ENCODE measurements at places on chromosomes 3 and 15.

- no peak for DNase-seq
These were observed 49.9 kb downstream of the ATP2B2 start for GRCh38 chr3:10455545-10455914.

GRCh38 chr3:53016236-53016635, 29.6 kb downstream of the SFMBT1 start:
- no peak for DNase-seq

DNA sequence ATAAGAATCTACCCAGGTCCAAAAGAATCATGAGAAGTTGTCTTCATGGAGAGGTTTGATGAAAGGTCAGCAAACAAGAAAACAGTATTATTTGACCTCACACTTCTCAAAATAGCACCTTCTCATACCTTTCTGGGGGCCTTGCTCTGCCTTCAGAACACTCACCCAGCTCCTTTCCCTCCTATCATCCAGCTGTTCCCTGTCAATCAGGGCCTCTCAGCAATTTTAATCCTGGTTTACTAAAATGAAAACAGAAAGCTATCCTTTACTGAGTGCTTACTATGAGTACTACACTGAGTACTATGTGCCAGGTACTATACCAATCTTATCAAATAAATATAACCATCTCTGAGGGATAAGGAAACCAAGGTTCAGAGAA, 138.6 kb downstream of the GAP43 start:
- DNase-seq = no peak

GRCh38 chr15:58038426-58039078, 27.0 kb downstream of the ALDH1A2 start:
- DNase-seq = no peak

DNA sequence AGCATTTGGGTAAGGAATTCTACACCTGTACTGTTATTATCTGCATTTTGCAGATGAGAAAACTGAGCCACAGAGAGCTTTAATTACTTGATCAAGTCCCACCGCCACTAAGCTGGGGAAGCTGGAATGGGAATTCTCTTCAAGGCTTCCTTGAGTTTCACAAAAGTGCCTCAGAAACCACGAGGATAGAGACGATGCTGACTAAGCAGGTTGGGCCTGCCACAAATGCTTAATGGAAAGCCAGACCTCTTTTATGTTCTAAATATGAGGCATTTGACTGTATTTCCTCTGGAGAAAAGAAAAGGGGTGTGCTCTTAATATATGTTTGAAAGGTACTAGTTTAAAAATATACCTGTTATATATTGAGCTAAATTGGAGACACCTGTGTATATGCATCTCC, 34.7 kb downstream of the ADAMTS9 start:
- DNase-seq = no peak

- no peak for DNase-seq
These were observed 64.8 kb downstream of the SMAD3 start for GRCh38 chr15:67130166-67130565.

DNA sequence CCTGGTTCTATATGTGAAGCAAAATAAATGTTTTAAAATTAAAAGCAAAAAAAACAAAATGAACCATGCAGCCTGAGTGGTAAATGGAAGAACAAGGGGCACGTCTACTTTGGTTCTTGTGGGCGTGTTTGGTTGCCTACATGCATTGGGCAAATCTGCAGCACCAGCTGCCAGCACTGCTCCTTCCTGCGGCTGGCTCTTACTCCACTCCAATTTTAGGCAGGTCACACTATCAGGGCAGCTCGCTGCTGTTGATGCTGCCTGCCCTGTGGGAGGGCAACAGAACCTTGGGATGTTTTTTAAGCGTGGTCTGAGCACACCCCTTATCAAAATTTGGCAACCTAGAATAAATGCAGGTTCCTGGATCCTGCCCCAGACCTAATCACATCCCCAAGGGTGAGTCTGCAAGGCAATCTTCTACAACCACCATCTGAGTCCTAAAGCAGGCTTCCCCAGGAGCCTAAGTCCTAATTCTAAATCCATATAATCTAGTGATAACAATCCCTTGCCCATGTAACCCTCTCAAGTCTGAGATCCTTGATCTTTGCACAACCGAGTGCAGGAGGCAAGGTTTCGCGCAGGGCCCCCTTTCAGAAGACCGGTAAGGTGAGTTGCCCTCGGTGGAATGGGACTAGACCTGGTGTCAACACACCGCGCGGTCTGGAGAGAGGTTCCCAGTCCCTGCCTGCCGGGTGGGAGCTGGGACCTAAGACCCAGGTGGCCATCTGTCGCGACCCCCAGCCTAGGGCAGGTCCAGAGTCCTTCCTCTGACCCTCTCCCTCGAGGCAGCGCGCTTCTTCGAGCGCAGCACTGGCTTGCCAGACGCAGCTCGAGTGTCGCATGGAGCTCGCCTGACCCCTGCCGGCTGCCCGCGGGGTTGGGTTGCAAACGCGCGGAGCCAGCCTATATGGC, 15.9 kb downstream of the IVD start:
- peak; percentile 63 for DNase-seq

DNA sequence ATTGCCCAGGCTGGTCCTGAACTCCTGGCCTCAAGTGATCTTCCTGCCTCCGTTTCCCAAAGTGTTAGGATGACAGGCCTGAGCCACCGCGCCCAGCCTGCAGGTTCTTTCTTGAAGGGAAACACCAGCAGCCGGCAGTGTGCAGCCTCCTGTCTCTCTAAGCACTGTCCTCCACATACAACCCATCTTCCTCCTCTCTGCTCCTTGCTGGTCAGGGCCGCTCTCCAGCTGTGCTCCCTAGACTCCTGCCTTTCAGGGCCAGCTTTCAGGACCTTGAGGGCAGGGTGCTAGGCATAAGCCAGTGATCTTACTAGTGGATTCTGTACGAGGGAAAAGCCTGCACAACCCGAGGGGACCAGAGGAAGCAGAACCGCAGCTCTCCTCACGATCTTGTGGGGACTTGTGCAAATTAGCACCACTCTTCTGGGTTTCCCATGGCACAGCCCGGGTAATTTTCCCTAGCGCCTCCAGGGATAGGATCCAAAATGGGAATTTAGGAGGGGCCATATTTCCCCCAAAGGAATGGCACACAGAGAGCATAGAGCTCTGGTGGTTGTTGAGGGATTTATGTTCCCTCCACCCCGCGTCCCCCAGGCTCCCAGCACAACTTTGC, 18.2 kb upstream of the CORO2B start:
- DNase-seq = no peak

- no peak for DNase-seq
These were observed 861.3 kb downstream of the ZPLD1 start for GRCh38 chr3:103295974-103296570.

- DNase-seq = no peak
These were observed 201.7 kb downstream of the MEIS2 start for GRCh38 chr15:36898536-36899126.

- no peak for DNase-seq
These were observed 63.6 kb downstream of the SMAD6 start for GRCh38 chr15:66765478-66766281.

- DNase-seq = no peak
These were observed 48.7 kb upstream of the VEPH1 start for GRCh38 chr3:157551961-157552360.

- no peak for DNase-seq
These were observed 718.5 kb downstream of the ZBBX start for GRCh38 chr3:166661621-166662020.

- no peak for DNase-seq
These were observed 88.8 kb downstream of the EPHB1 start for GRCh38 chr3:134883697-134884385.

DNA sequence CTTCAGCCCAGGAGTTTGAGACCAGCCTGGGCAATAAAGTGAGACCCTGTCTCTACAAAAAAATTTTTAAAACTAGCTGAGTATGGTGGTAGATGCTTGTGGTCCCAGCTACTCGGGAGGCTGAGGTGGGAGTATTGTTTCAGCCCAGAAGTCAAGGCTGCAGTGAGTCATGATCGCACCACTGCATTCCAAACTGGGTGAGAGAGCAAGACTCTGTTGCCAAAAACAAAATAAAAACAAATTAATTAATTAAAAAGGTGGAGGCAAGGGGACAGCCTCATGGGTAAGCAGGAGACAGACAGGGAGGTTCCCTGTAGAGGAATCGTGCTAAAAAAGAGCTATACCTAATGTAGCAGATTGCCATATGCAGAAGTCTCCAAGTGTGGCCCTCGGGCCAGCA, 12.6 kb downstream of the HAPLN3 start:
- DNase-seq = no peak

GRCh38 chr15:62736756-62737155, 305.8 kb upstream of the TPM1 start:
- no peak for DNase-seq

DNA sequence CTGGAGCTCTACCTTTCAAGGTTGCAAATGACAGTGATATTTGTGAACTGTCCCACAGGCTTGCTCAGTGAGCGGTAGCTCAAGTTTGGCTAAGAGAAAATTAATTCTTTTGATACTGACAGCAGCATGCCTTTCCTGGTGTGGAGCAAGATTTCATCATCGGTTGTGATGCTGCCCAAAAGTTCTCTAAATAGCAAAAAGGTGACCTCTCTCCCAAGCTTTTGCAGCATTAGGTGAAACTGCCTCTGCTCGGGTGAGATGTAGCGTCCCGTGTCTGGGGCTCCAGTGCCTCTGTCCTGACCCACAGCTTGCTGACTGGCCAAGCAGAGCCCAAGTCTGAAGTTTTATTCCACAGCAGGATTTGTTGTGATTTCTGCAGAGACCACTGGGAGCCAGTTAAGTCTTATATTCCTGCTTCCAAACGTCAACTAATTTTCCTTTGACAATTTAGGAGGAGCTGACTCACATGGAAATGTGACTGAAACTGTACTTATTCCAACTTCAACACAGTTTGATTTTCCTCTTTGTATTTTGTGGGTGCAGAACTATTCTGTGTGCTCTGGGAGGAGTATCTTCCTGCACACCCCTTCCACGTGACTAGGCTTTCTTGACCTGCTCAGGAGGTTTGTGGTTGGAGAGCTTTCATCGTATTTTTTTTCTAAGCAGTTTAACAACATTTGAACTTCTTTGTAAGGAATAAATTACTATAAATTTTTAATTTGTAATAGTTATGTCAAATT, 5.9 kb downstream of the SYNM start:
- DNase-seq = no peak

- no peak for DNase-seq
These were observed 43.5 kb downstream of the ARRDC4 start for GRCh38 chr15:98003996-98004395.

DNA sequence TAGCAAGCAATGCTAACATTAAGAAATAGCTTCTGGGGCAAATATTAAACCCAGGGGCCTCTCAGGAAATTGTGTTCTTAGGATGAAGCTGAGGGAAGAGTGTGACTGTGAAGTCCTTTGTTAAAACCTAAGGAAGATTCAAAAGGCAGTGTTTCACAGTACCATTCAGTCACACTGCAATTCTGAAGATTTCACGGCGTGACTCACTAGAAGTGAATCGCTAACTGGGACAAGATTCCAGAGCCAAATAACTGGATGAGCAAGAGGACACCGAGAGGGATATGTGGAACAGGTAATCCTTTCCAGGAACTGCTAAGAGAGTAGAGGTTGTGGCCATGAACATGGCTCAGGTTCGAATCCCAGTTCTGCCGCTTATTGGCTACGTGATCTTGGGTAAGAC, 61.8 kb upstream of the SMAD3 start:
- no peak for DNase-seq

- DNase-seq = no peak
These were observed 9.9 kb upstream of the VILL start for GRCh38 chr3:37980462-37981347.

- DNase-seq = no peak
These were observed 2.9 kb downstream of the CORO2B start for GRCh38 chr15:68581725-68582124.

- no peak for DNase-seq
These were observed 86.7 kb downstream of the ST8SIA2 start for GRCh38 chr15:92480361-92480760.

DNA sequence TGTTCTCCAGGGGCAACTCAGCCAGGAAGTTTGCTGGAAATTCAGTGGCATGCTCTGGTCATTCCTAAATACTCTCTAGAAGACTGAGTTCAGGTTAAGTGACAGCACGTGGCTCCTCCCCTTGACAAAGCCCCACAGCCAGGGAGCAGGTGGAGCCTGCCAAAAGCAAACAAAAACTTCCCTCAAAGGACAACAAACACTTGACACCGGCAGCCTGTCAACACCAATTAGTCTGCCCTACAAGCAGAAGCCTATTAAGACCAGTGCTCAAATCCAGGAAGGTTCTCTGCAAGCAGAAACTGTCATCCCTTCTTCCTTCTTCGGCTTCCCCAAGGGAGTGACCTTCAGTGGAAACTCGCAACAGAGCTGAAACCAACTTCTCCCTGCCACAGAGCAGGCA, 5.0 kb downstream of the MEX3B start:
- no peak for DNase-seq

GRCh38 chr15:75145027-75145841, 56.4 kb upstream of the C15orf39 start:
- DNase-seq = no peak

DNA sequence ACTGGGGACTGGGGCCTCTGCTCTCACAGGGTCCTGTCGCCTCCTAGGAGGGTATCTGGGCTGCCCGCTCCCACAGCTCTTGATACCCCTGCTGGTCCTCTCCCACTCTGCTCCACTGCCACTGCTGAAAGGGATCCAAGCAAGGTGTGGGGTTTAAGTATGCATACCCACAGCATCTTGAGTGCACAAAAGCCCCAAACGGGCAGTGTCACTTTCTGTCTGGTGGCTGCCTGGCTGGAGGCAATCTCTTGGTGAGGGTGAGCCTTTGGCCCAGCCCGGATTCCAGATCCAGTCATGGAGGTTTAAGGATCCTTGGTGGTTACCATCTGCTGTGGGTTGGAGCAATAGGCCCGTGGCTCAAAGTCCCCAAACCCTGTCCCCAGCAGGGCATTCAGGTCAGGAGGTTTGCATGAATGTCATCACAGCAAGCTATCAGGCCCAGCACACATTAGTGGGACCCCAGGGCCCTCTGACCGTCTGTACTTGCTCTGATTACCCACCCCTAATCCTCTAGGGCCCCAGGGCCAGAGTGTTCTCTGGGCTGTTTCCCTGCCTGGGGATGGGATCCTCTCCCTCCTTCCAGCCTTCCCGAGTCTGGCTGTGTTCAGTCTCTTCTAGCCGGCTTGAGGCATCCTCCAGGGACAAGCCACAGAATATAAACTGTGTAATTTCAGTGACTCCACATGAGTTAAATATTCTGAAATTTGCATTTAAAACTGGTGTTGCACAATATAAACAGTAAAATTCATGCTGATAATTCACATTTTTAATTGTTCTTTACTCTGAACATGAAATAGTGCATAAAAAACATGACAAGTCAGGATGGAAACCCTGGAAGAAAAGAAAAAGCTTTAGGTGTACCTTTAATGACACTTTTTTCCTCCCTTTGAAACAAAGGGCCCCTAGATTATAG, 4.9 kb upstream of the TJP1 start:
- DNase-seq = no peak

DNA sequence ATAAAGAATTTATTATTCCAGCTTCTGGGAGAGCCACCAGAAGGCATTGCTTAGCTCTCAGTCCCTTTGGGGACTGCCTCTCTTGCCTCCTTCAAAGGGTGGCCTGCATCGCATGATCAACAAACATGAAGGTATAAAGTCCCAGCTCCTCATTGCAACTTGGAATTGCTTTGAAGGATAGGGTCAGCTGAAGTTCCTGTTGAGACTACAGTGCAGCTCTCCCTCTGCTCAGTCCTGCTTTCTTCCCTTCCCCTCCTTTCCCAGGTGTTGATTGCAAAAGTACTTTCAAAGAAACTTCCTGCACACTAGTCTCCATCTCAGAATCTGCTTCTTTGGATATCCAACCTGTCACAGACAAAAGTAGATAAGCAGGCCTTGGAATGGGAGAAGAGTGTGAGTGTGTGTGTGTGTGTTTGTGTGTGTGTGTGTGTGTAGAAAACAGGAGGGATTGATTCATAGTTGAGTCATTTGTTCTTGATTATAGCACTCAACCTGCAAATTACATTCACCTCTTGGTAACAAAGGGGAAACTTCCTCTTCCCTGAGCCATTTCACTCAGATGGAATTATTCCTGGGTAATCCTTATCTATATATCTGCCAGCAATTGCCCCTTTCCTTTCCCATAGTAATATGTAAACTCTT, 13.7 kb downstream of the CCR8 start:
- DNase-seq = no peak
